Stimulated activated CD8-positive, alpha-beta memory T cell treated with anti-CD3 and anti-CD28 coated beads, Interleukin-4, amount 100 ng/mL, for 48 hours (primary cell): ENCODE measurements at places on chromosomes 3 and 15.

GRCh38 chr3:104614564-104614963 is 752.1 kb upstream of the ALCAM start:
- DNase-seq: no peak

- no peak for DNase-seq
Measured at GRCh38 chr15:77081971-77082370, 11.1 kb upstream of the TSPAN3 start.

DNA sequence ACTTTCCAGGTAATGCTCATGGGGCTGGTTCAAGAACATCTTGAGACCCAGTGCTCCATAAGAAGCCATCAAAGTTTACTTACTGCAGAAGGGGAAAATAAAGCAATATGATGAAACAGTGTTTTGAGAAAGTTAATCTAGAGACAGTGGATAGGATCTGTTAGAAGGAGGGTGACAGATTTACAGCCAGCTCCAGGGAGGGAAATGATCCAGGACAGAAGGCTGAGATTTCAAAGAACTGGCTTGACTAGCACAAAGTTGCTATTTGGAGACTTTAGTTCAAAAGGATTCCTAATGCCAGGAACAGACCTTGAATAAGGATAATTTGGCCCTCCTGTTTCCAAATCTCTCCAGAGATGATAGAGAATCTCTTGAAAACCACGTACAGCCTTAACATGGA is 166.5 kb upstream of the NECTIN3 start:
- no peak for DNase-seq

DNA sequence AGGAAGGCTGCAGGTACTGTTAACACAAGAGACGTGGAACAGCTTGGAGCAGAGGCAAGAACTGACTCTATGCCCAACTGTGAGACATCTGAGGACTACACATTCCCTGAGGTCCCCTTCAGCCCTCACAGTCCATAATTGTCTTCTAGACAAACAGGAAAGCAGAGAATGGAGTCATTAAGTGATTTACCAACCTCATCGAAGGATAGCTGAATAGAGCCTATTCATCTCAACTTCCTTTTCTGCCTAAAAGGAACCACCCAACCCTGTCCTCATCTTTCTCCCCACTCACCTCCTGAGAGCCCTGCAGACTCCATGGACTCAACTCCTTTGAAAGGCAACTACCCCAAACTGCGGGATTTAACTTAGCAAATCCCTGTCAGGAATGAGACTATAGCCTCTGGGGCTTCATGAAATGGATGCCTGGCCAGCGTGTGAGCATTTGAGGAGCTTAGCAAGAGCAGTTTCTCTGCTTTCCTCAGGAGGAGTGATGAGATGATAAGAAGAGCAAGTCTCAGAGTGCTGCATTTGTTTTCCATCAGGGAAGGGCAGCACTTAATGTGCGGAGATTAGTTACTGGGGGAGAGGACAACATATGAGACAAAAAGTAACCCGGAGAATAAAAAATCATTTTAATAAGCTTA is 61.5 kb upstream of the FILIP1L start:
- no peak for DNase-seq

- no peak for DNase-seq
Measured at GRCh38 chr15:60573936-60574335, 95.0 kb upstream of the ICE2 start.

- no peak for DNase-seq
Measured at GRCh38 chr3:94607778-94608177, 544.9 kb downstream of the NSUN3 start.

GRCh38 chr3:59433546-59433945 is 383.7 kb upstream of the CFAP20DC start:
- no peak for DNase-seq

- no peak for DNase-seq
Measured at GRCh38 chr15:96199111-96199510, 131.4 kb upstream of the NR2F2 start.

GRCh38 chr15:65909831-65910230 is 40.5 kb downstream of the RAB11A start:
- no peak for DNase-seq

DNA sequence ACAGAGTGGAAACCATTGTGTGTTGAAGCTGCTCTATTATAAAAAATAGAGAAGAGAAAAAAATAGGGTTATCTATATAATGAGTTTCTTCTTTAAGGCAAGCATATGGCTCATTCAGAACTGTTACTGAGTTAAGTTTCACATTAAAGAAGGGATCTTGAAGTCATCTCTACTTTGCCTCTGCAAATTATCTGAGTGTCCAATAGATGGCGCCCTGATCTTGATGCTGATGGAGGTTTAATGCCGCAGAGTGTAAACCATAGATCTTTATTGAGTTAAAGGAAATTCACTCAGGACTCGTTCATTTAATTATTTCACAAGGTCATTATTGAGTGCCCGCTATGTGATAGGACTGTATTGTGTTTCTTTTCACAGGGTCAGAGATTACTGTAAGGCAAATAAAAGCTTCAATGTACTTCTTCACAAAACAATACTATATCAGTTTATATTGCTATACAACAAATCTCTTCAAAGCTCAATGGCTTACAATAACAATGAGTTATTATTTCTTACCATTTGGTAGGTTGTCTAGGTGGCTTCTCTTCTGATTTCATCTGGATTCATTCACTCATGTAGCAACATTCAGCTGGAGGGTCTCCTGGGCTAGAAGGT is 171.4 kb downstream of the NSUN3 start:
- no peak for DNase-seq

DNA sequence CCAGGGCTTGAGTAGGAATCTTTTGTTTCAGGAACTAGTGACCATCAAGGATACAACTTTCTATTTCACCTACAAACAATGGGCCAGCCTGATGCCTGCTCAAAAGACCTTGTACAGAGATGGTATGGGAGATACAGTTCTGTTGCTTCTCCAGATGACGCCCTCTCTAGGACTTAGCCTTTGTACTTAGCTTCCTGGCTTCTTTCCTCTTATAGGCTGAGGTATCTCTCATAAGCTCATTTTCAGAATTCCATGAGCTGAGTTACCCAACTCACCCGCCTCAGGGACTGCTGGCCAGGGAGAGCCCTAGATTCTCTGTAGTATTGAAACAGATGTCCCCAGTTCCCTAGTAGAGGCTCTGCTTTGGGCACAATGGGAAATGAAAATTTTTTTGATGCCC is 8.6 kb upstream of the ZNF620 start:
- DNase-seq: no peak

DNA sequence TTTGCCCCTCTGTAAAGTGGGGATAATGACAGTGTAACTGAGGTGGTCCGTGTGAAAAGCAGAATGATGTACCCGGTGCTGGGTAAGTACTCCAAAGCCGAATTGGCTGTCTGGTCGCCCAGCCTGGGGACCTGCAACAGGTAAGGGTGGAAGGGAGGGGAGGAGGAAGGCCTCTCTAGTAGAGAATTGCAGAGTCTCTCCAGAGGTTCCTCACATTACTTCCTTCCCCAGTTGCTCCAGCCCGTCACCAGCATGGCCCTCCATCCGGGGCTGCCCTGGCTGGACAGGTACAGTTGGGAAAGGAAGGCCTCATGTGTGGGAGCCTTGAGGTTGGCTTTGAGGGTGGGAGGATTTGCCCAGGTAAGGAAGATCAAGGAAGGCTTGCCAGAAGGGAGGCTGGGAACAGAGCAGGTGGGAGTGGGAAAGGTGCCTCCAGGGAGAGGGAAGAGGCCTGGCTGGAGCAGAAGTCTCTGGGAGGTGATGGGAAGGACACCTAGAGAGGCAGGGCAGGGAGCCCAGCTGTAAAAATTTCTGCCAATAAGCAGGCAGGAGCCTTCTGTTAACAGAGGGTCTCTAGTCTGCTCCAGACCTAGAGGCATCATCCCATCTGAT is 1.7 kb upstream of the PSTPIP1 start:
- peak; percentile 22 for DNase-seq
